ENCODE measurements at places on chromosomes 3 and 15.

- no peak for DNase-seq
Measured at GRCh38 chr3:99394831-99395778, 243.3 kb upstream of the COL8A1 start.

- DNase-seq = no peak
Measured at GRCh38 chr3:73475717-73476116, 149.0 kb downstream of the PDZRN3 start.

- no peak for DNase-seq
Measured at GRCh38 chr3:40864146-40864782, 335.0 kb upstream of the CTNNB1 start.

GRCh38 chr3:67176396-67176795, 178.3 kb downstream of the KBTBD8 start:
- no peak for DNase-seq

DNA sequence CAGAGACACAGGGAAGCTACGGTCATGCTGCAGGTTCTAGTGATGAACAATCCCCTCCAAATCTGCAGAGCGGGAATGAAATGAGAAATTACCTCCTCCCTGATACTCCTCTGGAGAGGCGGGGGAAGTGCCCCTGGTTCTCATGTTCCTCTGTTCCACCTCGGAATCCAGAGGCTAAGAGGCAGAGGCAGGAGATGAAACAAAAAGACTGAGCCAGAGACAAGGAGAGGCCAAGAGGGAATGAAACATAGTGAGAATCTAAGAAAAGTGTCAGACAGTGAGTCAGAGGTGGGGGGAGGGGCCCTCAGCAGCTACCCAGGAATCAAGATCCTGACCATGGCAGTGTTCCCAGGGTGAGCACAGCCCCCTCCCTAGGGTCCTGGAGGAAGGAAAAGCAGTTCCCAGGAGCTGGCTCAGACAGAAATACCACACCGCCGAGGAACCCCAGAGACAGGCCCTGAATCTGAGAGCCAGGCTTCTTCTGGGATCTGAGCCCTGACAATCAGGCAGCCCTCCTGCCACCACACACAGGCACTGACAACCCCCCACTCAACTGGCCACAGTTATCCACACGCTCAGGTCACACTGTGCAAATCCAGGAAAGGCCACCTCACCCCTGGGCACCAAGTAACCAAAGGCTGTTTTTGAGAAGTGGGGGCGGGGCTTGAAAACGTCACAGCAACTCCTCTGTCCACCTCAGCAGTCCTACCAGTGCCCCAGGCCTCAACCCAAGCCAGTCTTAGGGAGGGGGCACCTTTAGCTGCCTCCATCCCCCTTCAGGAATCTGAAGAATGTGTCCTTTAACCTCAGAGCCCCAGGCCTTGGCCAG, 2.4 kb downstream of the CSRNP1 start:
- peak; percentile 51 for DNase-seq

DNA sequence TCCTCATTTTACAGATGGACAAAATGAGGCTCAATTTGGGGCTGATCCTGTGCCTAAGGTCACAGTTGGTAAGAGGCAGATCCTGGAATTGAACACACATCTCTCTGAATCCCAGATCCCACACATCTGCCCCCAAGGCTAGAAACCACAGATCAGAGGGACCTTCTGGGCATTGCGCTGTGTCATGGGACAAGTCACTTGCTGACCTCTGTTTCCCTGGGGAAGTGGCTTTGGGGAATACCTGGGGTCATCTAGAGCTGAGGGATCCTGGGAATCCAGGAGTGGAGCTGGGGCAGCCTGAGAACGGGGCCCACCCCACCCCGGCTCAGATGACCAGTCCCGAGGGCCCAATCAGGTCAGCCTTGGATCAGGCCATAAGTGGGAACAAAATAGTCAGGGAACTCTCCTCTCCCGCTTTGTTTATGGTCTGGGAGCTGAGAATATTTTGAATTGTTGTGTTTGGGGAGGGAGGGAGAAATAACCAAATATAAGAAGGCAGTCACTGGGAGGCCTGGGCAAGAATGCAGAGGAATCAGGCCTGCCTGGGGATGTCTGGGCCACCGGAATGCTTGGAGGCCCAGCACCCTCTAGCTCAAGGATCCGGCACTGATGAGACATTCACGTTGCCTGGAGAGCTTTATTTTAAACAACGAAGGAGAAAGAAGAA, 8.8 kb upstream of the SLC6A6 start:
- DNase-seq = no peak

All from CD4-positive, alpha-beta T cell treated with Interferon gamma for 1 hour (primary cell).